ENCODE measurements at places on chromosomes 6 and 20.

DNA sequence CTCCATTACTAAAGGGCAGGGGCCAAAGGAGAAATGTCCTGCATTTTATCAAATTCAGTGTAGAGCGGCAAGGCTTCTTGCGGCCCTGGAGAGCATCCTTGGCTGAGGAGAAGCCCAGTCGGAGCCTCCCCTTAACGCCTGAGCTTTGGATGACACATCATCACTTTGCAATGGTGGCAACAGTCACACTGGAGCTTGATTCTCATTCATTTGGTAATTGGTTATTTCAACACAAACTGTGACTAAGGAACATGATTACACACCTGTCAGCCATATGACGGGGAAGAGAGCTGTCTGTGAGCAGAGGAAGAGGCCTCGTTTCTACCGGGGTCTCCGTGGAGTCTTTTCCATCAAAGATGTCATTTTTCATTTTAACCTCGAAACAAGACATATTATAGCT is 81.4 kb downstream of the SOBP start:
- no peak for DNase-seq

DNA sequence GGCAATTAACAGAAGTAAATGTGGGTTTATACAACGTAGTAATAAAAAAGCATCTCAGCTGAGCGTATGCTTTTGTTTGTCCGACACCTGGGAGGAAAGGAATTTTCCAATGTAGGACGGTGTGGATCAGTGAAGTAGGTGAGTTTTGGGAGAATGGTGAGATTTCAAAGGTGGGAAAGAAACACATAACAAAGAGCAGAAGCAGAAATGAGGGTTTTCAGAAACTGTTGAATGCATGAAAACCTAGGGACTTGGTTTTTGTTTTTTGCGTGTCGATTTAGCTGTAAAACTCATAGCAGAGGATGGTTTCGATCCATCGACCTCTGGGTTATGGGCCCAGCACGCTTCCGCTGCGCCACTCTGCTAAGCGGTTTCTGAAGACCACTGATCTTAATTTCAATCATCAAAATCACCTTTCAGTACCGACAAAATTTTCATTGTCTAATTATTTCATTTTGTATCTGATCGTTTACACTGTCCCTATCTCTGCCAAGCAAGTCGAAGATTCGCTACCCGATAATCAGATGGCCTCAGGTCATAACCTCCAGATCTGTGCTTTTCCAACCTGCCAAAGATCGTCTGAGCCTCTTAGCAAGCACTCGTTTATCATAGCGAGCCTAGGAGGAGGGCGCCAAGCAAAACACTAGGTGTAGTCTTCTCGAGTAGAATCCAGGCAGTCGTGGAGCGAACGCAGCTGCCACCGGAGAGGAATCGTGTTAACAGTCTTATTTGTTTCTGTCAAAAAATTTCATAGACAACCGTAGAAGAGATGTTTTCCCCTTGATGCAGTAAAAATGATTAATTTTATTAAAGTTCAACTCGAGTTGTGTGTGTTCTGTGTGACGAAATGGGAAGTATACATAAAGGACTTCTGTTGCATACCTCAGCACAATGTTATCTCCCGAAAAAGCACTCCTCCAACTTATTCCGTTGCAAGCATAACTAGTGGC is 20.9 kb upstream of the POM121L2 start:
- peak; percentile 55 for DNase-seq

GRCh38 chr20:55449091-55449490 is 556.2 kb downstream of the CBLN4 start:
- no peak for DNase-seq

DNA sequence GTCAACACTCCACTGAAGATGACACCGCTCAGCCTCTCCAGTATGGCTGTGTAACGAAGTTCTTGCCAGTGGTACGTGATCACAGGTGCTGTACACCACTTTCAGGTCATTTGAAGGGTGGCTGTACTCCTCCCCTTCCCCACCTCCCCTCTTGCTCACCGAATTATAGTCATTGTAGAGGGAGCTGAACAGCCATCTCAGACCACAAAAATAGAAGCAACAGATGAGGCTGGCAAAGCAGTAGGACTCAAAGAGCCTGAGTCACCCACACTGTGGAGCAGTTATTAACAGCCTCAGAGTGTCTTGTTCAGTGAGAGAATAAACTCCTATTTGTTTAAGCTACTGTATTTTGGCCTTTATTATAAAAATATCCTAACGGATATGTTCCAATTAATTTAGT is 192.5 kb upstream of the MCHR2 start:
- peak; percentile 62 for DNase-seq

DNA sequence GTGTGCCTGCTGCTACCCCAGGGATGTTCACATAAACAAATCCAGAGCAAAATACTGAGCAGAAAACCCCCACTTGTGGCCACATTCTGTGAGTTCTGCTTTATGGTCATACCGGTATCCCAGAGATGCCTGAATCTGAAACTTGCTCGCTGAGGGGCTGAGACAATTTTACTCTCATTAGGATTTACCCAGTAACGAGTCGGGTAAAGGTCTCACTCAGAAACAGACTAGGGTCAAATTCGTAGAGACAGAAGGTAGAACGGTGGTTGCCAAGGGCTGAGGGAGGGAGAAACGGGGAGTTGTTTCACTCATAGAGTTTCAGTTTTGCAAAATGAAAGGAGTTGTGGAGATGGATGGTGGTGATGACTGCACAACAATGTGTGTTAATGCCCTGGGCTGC is 45.4 kb upstream of the NKX2-2 start:
- DNase-seq: no peak

GRCh38 chr6:41643899-41644269 is 5.6 kb downstream of the MDFI start:
- DNase-seq: no peak

DNA sequence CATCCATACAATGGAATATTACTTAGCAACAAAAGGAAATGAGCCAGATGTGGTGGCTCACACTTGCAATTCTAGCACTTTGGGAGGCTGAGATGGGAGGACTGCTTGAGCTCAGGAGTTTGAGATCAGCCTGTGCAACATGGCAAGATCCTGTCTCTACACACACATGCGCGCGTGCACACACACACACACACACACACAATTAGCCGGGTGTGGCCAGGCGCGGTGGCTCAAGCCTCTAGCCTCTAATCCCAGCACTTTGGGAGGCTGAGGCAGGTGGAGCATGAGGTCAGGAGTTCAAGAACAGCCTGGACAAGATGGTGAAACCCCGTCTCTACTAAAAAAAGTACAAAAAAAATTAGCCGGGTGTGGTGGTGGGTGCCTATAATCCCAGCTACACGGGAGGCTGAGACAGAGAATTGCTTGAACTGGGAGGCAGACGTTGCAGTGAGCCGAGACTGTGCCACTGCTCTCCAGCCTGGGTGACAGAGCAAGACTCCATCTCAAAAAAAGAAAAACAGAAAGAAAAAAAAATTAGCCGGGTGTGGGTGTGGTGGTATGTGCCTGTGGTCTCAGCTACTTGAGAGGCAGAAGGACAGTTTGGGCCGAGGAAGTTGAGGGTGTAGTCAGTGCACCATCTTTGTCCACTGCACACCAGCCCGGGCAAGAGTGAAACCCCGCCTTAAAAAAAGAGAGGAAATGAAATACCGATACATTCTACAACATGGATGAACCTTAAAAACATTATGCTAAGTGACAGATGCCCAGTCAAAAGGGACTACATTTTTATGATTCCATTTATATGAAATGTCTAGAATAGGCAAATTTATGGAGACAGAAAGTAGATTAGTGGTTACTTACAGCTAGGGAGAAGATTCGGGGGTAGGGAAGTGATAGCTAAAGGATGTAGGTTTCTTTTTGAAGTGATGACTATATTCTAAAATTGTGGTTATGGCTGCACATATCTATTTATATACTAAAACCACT is 52.5 kb downstream of the RBL1 start:
- peak; percentile 11 for DNase-seq

GRCh38 chr6:143676437-143677045 is 1.2 kb upstream of the PHACTR2 start:
- DNase-seq: no peak

DNA sequence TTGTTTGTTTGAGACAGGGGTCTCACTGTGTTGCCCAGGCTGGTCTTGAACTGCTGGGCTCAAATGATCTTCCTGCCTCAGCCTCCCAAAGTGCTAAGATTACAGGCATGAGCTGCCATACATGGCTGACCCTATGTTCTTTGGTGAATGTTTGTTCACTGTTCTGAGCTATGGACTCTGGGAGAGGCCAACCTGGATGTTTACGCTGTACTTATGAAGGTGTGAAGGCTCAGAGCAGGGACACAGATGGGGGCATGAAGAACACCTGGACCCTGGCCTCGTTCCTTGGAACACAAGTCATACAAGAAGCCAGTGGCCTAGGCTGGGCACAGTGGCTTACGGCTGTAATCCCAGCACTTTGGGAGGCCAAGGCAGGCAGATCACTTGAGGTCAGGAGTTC is 21.1 kb upstream of the CD24 start:
- no peak for DNase-seq

- DNase-seq: peak; percentile 1
Observed at GRCh38 chr6:25697537-25698340, 45.7 kb downstream of the SCGN start.

DNA sequence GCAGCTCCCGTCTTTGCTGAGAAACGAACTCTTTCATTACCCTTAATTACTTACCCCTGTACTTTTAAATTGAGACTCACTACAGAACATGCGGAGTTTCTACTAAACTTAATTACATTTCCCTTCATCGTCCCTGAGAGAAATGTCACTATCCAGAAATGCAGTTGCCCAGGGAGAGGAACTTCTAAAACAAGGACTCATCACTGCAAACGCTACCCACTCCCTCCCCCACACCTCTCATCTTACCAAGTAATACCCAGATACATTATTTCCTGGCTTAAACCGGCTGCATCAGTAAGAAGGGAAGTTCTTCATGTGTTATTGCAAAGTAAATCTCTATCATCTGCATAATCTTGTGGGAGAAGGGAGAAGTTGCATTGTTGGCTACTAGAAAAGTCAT is 138.3 kb downstream of the IPCEF1 start:
- DNase-seq: no peak

- no peak for DNase-seq
Observed at GRCh38 chr6:170208182-170208601, 82.7 kb downstream of the DLL1 start.

DNA sequence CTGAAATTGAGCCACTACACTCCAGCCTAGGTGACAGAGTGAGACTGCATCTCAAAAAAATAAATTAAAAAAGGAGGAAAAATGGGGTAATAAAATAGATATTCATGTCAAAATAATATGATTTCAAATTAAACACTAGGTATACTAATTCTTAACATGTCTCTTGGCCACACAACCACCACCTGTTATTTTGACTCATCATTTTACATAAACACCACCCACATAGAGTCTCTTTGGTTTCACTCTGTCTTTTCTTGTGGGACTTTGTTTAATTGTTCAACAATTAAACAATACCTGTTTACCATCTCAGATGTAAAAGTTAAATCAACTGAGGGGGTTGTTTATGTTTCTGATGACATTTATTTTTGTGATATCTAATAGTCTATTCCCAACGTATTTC is 476.8 kb upstream of the ADGRB3 start:
- DNase-seq: no peak

DNA sequence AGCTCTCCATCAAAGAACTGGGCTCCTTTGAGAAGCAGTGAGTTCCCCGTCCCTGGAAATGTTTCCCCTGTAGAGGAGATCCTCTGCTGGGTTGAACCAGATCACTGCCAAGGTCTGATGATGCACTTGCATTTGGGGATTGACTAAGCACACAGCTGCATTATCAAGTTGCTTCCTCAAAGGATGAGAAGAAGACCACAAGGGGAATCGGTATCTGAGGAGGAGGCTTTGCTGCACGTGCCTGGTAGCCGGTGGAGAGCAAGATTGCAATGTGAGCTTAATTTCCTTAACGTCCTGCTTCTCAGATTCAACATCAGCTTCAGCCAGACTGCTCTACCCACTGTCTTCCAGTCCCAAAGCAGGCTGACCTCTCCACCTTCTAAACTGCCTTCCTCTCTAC is 128.8 kb upstream of the STMND1 start:
- DNase-seq: no peak

DNA sequence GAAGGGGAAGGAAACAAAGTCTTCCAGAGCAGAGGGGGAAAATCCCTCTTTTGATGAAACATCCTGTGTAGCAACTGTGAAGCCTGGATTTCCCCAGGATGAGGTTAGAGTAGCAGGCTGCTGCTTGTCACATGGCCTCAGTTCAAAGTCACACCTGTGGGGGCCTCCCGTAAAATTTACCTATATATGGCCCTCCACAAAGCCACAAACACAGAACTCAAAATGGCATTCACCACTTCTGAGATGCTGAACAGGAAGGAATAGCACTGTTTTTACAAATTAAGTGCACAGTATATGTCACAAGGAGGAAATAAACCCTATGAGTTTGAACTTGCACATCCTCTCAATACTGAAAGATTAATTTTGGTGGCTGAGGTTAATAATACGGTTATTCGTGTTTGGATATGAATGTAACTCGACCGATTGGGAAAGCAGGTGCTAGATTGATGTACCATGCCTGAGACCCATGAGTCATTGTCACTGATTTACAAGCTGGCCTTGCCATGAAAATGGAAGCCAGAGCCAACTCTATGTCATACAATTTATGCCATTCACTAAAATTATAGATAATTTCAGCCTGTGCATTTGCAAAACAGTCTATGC is 70.6 kb downstream of the SGK1 start:
- no peak for DNase-seq

GRCh38 chr6:141248021-141248799 is 884.5 kb upstream of the GJE1 start:
- no peak for DNase-seq

DNA sequence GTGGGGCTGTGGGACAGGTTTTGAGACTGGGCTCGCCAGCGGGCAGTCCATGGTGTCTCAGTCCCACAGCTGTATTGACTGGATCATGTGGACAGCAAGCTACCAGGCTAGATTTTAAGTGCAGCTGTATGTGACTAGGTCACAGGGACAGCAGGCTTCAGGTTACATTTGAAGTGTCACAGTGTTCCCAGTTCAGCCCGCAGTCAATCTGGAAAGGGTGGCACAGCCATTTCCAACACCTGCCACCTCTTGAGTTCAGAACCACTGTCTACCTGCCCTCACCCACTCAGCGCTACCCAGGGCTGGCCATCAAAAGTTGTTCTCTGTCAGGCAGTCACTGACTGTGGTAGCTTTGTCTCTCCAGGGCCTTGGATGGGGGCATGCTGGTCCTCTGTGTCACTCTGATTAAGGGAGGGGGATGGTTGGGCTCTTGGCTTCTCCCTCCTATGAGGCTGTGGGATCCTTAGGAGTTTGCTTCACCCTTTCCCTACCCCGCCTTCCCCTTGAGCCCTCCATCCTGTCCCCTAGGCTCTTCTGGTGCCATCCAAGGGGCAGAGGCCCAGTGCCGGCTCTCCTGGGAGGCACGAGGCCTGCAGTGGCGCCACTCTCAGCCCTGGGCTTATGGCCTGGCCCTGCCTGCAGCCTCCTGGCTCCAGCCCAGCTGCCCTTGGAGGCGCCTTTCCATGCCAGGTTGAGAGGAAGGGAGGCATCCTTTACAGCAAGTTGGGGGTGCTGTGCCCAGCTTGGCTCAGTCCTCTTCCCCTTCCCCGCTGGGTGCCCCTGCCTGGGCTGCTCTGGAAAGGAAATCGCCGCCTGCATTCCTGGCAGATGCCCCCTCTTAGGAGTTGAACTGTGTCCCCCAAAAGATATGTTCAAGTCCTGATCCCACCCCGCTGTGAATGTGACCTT is 44.9 kb downstream of the PNLDC1 start:
- no peak for DNase-seq
